ENCODE measurements at places on chromosomes 7 and 10.

- DNase-seq: no peak
Measured at GRCh38 chr10:30436191-30436611, 2.2 kb downstream of the MAP3K8 start.

DNA sequence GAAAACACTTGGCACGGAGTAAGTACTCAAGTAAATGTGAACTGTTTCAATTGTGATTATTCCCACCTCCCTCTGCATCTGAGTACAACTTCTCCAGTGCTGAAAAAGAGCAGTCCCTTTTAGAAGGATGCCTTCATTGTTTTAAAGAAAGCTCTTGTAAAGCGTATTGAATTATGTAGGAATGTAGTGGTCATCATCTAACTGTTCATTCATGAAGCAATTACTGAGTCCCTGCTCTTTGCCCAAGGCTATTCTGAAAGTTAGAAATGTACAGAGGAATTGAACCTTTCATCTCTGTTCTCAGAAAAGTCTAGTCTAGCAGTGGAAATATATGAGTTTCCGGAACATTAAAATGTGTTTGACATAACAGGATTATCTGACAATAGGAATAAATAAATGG lies 127.8 kb downstream of the CACNB2 start:
- DNase-seq: no peak

GRCh38 chr7:128454808-128455542 lies 703 bp upstream of the HILPDA start:
- DNase-seq: no peak

GRCh38 chr7:34838329-34838728 lies 180.3 kb downstream of the NPSR1 start:
- DNase-seq: no peak

- DNase-seq: no peak
Measured at GRCh38 chr7:73810998-73811360, 19.8 kb upstream of the CLDN4 start.
